AG08396 (cell line): ENCODE measurements at places on chromosomes 7 and 10.

DNA sequence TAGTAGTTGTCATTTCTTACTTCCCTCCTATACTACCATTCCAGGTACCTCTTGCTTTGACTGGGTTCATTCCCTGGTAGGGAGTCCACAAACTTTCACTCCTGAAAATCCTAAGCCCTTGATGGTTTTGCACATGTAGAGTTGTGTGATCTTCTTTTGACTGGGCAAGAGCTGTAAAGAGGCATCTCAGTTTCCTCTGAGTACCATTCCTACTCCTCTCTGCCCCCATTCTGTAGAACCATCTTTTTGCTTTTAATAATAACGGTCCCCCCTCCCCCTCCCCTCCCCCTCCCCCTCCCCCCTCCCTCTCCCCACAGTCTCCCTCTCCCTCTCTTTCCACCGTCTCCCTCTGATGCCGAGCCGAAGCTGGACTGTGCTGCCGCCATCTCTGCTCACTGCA lies 16.4 kb downstream of the GARIN1A start:
- no peak for DNase-seq

- DNase-seq, result no peak
These were observed 150.5 kb upstream of the PPP2R2D start for GRCh38 chr10:131750171-131750895.

GRCh38 chr10:89438525-89438924 lies 24.2 kb downstream of the IFIT5 start:
- DNase-seq, result no peak

GRCh38 chr10:56623064-56623463 lies 262.0 kb upstream of the ZWINT start:
- DNase-seq, result no peak

GRCh38 chr10:83127942-83128575 lies 1011.2 kb upstream of the GHITM start:
- DNase-seq, result no peak

- no peak for DNase-seq
These were observed 109.2 kb downstream of the ARHGAP12 start for GRCh38 chr10:31819391-31819820.

GRCh38 chr7:80026766-80027165 lies 107.9 kb upstream of the GNAI1 start:
- no peak for DNase-seq

DNA sequence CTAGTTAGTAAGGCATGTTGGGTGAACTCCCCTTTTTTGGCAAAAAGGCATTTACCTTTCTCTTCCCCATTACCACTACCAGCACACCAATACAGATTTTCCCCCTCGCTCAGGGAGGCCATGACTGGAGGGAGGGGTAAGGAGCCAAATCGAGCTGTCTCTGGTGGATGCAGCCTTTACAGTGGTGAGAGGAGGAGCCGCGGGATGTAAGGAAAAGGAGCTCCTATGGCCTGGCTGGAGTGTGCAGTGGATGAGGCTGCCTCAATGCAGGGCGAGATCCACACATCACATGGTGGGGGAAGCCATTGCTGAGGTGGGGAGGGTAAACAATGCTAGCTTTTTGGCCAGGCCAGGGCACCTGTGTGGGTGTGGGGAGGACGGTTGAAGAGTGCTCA lies 416.2 kb downstream of the EXOC4 start:
- DNase-seq, result no peak

DNA sequence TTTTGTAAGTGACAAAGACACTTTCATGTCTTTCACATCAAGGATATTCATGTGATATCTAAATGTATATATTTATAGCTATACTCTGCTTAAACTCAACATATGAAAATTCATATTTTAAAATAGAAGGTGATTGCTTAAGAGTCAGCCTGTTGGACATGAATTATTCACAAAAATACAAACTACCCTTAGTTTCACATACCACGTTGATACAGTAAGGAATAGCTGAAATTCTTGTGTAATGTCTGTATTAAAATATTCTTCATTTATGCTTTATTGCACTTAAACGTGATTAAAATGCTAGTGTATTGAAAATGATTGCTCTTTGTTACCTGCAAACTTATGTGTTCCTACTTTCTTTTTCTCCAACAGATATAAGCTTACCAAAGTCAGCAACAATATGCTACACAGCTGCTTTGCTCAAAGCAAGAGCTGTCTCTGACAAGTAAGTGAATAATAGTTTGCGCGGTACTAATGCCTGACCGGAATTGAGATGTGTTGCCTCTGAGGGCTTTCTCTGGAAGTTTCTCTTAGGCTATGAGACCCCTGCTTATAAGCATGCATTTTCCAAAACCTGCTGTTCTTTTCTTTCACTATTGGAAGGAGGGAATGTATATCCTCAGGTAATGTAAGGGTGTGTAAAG lies 133.8 kb downstream of the WNT2 start:
- DNase-seq, result no peak

DNA sequence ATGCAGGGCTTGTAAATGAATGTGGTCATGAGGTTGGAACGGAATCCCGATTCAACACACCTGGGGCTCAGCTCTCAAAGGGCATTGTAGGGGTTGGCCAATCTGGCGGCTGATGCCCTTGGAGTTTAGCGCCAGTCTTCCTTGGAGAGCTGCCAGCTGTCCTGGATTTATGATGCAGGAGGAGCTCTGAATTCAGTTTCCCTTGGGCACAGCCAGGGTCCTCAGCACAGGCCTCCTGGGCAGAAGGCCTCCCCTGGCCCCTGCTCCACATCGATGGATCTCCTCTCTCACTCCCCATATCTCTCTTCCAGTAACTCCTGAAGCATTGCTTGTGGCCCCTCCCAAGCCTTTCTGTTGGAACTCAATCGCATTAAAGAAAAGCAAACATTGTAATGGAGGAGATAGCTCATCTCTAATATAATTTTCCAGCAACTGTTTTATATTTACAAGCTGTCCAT lies 985 bp upstream of the CYTH3 start:
- no peak for DNase-seq

- DNase-seq, result no peak
These were observed 90.8 kb upstream of the KLF6 start for GRCh38 chr10:3875842-3876235.

DNA sequence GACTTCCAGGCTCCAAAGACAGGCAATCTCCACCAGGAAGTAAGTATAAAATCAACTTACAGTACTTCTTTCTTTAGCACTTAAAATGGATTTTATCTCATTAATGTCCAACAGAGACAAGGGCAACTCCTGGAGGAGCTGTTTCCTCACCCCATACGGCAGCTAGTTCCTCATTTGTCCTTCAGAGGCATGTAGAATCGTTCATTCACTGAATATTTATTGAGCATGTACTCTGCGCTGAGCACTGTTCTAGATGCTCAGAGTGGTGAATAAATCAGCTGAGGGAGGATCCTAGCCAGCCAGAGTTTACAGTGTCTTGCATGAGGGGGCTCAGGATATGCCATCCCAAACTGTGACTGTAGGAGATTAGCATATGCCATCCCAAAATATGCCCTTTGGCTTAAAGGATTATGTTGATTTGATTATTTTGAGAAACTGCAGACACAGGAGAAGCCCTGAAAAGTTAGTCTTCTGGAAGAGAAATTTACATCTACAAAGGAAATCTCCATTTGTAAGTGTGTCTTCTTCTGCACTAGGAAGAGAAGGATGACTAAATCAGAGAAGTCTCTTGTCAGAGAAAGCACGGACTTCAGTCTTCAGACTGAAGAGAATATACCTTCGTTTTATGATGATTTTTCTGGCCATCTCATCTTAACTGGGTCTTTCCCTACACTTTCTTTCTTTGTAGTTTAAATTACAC lies 66.9 kb downstream of the BAMBI start:
- no peak for DNase-seq

- DNase-seq, result no peak
These were observed 1.9 kb upstream of the NDUFB2 start for GRCh38 chr7:140694592-140694991.

DNA sequence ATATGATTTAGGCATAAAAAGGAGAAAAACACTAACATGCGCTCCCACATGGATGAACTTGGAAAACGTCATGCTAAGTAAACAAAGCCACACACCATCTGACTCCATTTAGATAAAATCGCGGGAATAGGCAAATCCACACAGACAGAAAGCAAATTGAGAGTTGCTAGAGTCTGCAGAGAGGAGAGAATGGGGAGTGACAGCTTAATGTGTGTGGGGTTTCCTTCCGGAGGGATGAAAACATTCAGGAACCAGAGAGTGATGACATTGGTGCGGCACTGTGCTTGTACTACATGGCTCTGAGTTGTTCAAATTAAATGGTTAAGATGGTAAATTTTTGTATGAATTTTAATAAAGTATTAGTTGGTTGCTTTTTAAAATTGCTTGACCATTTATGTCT lies 482.9 kb upstream of the AKR1E2 start:
- no peak for DNase-seq

DNA sequence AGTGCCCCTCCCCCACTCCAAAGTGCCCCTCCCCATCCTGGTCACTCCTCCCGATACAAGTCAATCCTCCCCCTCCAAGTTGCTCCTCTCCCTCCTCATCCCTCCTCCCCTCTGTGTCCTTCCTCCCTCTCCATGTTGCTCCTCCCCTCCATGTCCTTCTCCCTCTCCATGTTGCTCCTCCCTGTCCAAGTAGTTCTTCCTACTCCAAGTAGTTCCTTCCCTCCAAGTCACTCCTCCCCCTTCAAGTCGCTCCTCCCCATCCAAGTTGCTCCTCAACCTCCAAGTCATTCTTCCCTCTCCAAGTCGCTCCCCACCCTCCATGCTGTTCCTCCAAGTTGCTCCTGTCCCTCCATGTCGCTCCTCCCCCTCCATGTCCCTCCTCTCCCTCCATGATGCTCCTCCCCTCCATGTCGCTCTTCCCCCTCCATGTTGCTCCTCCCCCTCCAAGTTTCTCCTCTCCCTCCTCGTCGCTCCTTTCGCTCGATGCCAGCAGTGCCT lies 8.6 kb upstream of the WBP1L start:
- no peak for DNase-seq

DNA sequence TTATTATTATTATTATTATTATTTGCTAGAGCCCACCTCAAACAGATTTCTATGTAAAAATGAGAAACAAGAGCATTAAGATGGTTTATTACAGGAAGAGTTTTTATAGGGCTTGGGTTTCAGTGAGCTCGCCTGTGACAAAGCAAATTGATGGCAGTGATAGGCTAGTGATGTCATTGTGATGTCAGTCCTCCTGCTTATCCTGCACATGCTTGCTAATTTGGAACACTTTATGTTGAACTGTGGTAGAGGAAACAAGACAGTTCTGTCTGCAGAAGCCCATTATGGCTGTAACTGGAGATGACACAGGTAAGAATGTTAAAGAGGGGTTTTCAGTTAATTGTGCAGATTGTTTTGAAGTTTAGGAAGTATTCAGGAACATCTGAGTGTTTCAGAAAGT lies 68.3 kb downstream of the CREM start:
- DNase-seq, result no peak

- DNase-seq, result no peak
These were observed 20.7 kb upstream of the ADRB1 start for GRCh38 chr10:114022766-114023597.

DNA sequence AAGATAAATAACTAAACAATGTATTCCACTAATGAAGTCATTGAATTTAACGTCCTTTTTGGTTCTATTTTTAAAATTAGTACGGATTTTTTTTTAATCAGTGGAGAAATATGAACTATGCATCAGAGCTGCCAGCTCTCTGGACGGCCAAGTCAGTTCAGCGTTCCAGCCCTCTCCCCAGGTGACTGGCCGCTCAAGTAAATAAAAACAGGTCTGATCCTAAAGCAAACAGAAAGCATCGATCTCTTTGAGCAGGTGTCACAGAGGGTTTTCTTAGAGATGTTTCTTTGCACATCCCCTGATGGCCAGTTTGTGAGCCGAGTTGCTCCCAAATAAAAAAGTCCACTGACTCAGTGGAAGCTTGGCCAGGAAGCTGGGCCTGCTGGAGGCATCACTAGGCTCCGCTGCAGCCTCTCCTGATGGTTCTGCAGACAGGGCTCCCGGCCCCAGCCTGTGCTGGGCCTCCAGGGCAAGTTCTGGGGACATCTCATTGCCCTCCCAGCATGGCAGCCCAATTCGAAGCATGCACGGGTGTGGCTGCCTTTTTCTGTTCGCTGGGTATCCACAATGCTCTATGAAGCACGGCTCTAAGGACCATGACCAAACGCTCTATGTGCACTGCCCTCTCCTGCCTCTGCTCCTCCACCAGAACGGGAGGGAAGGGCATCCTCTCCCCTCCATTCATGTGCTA lies 74.7 kb upstream of the PPP2R2D start:
- no peak for DNase-seq

GRCh38 chr7:47074702-47075153 lies 507.2 kb downstream of the TNS3 start:
- no peak for DNase-seq

GRCh38 chr10:132283604-132284382 lies 24.0 kb downstream of the STK32C start:
- no peak for DNase-seq

DNA sequence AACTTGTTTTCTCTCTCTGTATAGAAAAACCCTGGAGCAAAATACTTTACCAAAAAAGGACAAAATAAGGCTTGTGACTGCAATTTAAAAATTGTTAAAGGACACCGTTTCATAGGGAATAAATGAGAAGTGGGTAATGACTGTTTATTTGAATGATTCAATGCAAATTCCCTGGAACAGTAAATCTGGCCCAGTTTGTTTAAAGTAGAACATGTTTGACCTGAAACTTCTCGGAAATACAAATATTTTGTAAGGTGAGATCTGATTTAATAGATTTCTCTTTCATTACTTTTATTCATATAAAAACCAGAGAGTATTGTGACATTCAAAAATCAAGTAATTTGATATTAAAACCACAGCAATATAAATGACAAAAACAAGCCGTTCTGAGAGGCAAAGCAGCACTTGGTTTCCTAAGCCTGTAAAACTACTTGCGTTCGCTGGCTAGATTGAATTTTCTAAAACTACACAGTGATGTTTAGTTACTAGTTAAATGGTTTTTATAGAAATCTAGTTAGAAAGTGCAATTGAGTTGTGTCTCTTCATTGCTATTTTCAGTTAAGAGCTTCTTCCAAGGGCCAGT lies 76.8 kb upstream of the PITRM1 start:
- DNase-seq, result no peak

DNA sequence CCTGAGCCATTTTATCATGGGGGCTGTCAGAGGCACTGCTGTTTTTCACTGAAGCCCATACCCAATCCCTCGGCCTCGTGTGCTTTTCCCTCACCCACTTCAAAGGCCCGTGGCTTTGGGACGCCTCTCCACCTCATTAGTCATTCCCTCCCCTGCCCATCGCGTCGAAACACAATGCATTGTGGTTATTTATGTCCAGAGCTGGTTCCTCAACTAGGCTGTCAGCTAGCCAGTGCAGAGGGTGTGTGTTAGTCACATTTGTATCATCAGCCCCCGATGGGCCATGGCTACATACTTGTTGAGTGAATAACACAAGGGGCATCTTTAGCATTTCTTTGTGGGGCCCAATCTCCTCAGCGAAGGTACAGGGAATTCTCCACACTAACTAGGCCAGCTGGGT lies 3.8 kb upstream of the CRCP start:
- peak; percentile 73 for DNase-seq

- DNase-seq, result no peak
These were observed 8.1 kb downstream of the TASOR2 start for GRCh38 chr10:5692461-5693358.

DNA sequence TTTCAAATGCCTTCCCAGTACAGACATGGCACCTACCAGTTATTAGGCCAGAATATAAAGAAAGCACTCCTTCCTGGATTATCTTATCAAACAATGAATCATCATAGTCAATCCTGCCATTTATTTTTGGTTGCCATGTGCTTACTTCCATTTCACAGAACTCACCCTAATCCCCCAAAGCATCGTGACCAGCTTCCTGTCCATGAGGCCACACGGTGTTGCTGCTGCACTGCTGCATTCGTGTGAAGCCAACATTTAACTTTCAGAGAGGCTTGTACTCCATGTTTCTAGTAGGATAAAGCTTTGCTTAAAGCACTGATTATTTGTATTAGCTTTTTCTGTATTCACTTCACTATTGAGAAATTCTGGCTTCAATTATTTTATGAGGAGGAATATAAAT lies 14.4 kb downstream of the COL28A1 start:
- DNase-seq, result no peak
